ENCODE measurements at places on chromosomes 11 and 22. TPM values are rescaled to one million over a fixed set of nuclear protein-coding genes. Genes with fewer than 3 reads are reported as not detected.
A peak's percentile ranks its signal among the peaks of the same experiment; 100 is the strongest.

- ATAC-seq = no peak
Measured at GRCh38 chr22:49417833-49418232, 409.8 kb downstream of the BRD1 start.

DNA sequence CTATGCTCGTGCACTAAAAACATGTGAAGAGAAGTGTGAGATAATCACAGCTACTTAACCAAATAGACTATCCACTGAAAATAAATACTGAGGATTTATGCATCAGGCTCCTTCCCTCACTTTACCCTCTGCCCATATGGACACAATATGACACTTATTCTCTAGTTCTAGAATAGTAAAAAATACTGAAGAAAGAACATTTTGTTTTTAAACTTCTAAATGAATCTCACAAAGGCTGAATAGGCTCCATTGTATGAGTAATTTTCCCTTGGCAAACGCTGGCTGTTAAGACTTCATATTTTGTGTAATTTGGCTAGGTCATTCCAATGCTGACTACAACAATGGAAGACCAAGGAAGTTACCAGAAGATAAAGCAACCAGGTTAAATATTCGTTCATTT, 9.9 kb downstream of the HPS5 start:
- ATAC-seq = no peak

DNA sequence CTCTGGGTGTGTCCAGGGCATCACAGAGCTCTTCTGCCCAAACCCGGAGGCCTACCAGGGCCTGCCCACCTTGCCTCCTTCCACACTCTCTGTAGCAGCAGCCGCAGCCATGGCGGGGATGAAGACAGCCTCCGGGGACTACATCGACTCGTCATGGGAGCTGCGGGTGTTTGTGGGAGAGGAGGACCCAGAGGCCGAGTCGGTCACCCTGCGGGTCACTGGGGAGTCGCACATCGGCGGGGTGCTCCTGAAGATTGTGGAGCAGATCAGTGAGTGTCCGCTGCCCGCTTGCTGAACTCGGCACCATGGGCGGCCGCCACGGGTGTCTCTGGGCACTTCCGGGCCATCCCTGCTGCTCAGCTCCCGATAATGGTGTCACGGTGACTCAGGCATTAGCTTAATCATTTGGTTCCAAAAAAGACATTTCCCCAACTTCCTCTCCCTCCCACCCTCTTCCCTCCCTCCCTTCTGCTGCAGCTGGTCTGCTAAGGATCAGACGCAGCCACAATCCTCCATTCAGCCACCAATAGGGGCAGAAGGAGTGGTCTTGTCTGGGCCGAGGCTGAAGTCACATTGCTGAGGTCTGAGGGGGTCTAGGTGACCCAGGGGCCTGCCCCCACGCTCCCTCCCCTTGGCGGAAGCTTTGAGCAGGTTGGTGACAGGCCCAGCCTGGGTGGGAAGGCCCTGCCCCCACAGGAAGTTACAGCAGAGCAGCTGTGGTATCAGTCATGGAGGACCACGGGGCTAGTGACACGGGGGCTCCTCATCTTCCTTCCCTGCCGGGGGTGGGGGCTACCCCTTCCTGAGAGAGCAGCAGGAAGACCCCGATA, 950 bp downstream of the FERMT3 start:
- ATAC-seq = peak; percentile 32

Gene CHRM1
- total RNA-seq = not detected

DNA sequence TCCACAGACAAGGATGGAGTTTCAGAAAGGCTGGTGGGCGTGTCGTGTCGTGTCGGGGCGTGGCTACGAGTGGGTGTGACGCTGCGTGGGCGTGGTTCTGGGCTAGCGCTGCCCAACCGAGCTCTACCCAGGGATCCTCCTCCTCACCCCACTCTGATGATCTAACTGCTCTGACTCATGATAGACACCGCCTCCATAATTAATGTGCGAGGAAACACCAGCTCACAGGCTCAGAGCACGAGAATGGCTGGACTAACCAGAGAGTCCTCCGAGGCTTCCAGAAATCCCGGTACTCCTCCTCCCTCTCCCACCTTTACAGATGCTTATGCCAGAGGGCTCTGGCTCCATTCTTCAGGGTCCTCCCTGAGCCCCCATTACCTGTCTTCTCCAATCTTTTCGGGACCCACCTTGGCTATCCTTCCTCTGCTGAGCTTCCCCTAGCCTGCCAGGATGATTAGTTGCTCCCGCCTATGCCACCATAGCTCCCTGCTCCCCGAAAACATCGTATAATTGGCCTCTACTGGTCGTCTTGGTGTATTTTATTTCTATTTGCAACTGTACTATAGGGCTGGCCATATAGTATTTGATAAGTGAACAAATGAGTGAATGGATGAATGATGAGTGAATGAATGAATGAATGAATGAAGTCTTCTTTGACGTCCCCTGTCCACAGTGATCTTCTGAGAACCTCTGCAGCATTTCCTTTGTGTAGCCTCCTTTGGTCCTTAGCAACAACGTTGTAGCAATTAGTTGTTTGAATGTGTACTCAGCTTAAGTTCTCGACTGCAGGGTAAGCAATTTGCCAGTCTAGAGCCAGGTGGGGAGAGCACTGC, 21.7 kb downstream of the TMPRSS13 start:
- peak; percentile 100 for ATAC-seq

Gene ARHGEF17
- 5.4 TPM for total RNA-seq

DNA sequence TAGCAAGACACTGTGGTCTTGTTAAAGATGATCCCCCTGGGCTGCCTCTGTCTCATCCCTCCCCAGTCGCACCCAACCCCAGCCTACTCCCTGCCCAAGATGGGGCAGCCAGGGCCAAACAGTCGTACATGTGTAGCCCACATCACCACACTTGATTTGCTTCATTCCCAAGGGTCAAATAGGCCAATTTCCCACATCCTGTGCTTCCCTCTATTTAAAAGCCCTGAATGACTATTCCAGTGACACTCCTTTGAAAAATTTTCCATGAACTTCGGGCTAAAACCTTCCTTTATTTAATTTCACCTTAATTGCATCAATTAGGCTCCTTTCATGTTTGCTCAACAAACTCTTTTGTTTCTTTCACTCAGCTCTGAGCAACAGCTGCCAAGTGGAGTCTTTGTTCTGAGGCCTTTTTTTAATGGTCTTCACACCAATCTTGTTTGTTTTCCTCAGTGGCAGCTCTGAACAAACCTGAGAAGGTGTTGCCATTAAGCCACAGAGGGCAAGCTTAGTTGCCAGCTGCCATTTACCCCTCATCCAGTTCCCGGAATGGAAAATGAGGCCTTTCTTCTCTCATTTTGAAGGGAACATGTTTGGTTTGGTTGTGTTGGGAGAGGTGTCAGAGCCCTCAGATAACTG, 126.9 kb downstream of the APIP start:
- ATAC-seq = no peak

GRCh38 chr11:134152696-134153095, 71.1 kb downstream of the NCAPD3 start:
- no peak for ATAC-seq

Gene PLAAT5
- total RNA-seq = 0.16 TPM

Gene CCDC88B
- total RNA-seq = 4.5 TPM

GRCh38 chr11:9089061-9089460, 2.3 kb downstream of the SCUBE2 start:
- no peak for ATAC-seq

GRCh38 chr22:37472418-37473006, 13.7 kb downstream of the MFNG start:
- ATAC-seq = no peak

GRCh38 chr11:20155683-20156279, 4.5 kb downstream of the DBX1 start:
- no peak for ATAC-seq
